ENCODE measurements at places on chromosomes 7 and 10. TPM values are rescaled to one million over a fixed set of nuclear protein-coding genes. Genes with fewer than 3 reads are reported as not detected.

GRCh38 chr10:102451105-102451969 is at the start of gene C10orf95:
Gene C10orf95, minus strand, starts transcription at chr10:102451543. Its CDS starts 450 bp downstream, at chr10:102451093.
- DNase-seq, result no peak

The EPO gene
- polyA plus RNA-seq, result 0.10 TPM

DNA sequence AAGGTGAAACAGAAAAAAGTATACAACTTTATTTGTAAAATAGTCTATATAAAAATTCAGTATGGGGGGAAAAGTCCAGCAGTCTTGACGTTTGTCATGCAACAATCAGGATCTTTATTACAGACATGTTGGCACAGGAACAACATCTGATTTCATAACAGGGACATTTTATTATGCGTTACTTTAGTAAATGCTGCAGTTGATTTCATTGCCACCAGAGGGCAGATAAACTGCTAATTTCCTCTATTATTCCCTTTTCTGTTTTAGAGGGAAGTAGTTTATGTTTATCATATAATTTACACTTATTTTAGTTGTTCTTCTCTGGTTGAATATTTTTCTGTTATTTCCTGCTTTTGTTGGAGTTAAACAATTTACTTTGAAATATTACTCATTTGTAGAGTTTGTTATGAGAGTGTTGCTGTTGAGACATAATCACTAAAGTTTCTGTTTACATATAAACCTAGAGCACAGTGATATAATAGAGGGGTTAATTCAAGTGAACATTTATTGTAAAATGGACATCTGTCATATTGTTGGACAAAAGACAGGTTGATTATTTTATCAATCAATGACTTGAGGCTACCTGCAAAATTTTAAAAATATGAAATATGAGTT is 3.3 kb downstream of the PLXDC2 start:
- DNase-seq, result peak; percentile 65

The ADAM22 gene
- 13.1 TPM for polyA plus RNA-seq

DNA sequence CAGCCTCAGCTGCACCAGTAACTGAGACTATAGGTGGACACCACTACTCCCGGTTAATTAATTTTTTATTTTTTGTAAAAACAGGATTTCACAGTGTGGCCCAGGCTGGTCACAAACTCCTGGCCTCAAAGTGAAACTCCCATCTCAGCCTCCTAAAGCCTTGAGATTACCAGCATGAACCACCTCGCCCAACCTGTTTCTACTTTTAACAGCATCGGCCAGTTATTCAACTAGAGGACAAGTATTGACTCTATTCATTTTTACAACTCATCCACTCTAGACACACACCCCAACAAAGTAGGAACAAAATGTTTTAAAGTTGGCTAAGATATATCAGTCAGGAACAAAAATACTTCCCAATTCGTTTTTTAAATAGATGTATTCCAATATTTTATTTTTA is 334.8 kb downstream of the PARD3 start:
- DNase-seq, result no peak

The NXPH1 gene
- not detected for polyA plus RNA-seq

- DNase-seq, result no peak
These were observed 74.2 kb downstream of the WAPL start for GRCh38 chr10:86447432-86447831.

The CC2D2B gene
- 0.83 TPM for polyA plus RNA-seq

GRCh38 chr10:21083861-21084260 is 186.8 kb upstream of the NEBL start:
- no peak for DNase-seq

- no peak for DNase-seq
These were observed 62.7 kb downstream of the DKK1 start for GRCh38 chr10:52376694-52377354.

- DNase-seq, result no peak
These were observed 122.4 kb downstream of the SLC16A9 start for GRCh38 chr10:59587083-59587755.

DNA sequence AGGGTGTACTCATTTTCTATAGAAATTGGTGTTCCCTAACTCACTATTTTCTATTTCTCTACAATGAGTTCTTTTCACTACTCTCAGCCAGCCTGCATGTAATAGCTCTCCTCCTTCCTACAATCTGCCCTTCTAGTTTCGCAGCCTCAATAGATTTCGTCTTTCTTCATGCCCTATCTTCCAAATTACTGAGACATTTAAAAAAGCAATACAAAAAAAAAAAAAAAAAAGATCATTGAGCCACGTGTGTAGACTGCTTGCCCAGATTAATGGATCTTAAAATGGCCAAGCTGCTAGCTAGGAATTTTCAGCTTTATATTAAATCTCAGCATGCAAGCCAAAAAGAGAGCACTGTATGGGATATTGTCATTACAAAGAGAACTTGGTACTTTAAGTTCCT is 55.5 kb downstream of the ZNF277 start:
- no peak for DNase-seq

The GRID2IP gene
- 0.61 TPM for polyA plus RNA-seq

DNA sequence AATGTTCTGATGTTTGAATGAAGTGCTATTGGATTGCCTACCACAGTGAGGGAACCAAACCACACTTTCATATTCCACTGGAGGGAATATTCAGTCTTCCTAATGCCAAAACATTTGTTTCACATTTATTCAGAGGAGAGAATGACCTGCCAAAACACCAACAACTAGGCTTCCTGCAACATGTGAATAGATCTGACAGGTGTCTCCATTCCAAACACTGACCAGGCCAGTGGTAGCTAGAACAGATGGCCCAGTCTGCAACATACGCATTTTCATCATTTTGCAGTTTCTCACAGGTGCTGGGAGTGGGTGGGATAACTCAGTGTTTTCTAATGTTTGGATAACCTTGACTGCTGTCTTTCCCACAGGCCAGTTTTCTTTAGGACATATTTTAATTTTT is 110.0 kb downstream of the RELN start:
- DNase-seq, result no peak

- no peak for DNase-seq
These were observed 5.4 kb downstream of the EMX2 start for GRCh38 chr10:117547716-117548668.

- DNase-seq, result no peak
These were observed 1.7 kb downstream of the TUBGCP2 start for GRCh38 chr10:133306941-133307379.

The VPS41 gene
- 86.2 TPM for polyA plus RNA-seq

DNA sequence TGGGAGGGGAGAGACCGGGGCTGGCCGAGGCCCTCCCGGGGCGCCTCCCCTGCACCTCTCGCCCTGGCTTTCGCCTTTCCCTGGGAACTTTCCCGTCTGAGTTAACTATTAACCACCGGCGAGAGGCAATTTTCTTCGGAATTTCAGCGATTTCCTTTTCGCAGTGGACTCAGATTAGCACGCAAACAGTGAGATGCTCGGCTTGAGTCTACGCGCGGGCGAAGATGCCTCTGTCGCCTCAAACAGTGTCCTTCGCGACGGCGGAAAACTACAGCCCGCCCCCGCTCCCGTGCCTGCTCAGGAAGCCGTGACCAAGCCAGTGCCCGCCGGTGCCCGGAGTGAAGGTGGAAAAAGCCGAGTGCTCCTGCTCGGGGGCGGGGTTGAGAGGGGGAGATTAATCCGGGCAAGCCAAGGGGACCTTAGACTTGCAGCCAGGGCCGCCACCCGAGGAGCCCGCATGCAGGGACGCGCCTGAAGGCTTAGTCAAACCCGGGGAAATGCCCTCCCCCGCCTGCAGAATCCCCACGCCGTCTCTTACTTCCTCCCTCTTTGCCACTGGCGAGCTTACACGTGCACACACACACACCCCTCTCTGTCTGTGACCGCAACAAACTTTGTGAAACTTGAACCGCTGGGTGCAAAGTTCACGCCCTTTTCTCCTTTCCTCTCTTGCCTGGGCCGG is 14.5 kb upstream of the PAX2 start:
- no peak for DNase-seq

GRCh38 chr10:22579826-22580225 is 134.6 kb downstream of the PIP4K2A start:
- DNase-seq, result no peak

GRCh38 chr7:29598613-29599012 is 35.0 kb downstream of the PRR15 start:
- DNase-seq, result no peak

The PSMG3 gene
- polyA plus RNA-seq, result 33.3 TPM

The GRM8 gene
- 8.8 TPM for polyA plus RNA-seq

DNA sequence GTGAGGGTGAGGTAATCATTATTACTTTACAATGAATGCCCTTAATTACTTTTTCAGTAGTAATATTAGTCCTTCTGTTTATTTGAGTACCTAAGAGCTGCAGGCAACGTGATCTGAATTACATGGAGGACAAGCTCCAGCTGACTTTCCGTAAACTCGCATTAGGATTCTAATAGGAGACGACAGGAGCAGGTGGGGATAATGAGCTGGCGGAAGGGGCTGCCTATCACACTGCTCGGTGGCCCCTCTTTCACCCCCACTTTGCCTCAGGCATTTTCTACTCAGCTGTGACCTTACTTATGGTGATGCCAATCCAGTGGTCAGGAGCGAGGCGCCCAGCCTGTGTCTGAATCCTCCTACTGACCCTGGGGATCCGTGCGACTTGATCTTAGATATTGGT is at the start of gene C7orf33:
C7orf33 (plus strand) TSS at position 296 of the 400 bp plus-strand sequence. CDS start 160 bp downstream, outside the sequence.
- no peak for DNase-seq

DNA sequence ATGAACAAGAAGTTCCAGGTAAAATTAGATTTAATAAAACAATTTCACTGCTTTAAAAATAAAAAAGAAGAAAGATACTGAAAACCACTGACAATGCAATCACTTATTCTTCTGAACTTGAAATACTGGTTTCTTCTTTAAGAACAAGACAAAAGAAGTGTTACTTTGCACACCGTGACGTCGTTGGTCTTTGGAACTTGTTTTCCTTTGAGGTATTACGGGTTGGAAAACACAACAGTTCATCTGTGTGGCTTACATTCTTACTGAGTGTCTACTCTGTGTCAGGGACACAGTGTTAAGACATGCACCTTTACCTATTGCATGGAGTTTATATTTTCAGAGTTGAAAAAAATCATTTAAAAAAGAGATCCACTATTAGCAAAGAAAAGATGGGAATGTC is 41.3 kb upstream of the UCN3 start:
- DNase-seq, result no peak

The C7orf57 gene
- polyA plus RNA-seq, result 0.67 TPM

GRCh38 chr10:3002304-3002703 is 65.0 kb upstream of the PFKP start:
- DNase-seq, result no peak

The PTPN12 gene
- polyA plus RNA-seq, result 99.1 TPM

GRCh38 chr7:117062300-117062699 is 109.0 kb downstream of the ST7 start:
- DNase-seq, result no peak

GRCh38 chr7:28666154-28666553 is 253.8 kb downstream of the CREB5 start:
- DNase-seq, result no peak

DNA sequence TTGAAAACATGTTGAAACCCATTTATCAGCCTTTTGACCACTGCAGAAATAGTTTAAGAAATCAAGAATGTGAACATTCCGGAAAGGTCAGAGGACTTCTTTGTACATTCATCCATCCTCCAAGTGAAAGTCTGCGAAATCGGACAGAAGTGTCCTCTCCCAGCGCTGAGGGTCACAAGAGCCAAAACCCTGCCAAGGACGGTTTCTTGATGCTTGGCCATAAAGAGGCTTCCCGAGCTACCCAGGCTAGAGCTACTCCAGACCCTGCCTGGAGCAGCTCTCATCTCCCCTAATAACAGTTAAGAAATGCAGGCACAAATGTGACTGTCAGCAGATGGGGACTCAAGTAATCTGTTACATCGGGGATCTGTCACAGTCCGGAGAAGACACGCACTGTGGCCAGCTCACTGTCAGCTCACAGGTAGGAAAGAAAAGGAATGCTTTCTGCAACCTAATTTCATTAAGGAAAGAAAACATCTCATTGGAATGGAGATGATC is 4.5 kb upstream of the CYTH3 start:
- no peak for DNase-seq

DNA sequence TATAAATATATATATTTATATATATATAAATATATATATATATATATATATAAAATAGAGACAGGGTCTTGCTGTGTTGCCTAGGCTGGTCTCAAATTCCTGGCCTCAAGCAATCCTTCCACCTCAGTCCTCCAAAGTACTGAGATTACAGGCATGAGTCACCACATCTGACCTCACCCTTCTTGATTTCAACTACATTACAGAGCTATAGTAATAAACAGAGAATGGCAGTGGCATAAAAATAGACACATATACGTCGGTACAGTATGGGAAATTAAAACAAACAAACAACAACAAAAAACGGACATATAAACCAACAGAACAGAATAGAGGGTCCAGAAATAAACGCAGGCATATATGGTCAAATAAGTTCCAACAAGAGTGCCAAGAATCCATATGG is 77.6 kb upstream of the PPP1R3A start:
- no peak for DNase-seq

DNA sequence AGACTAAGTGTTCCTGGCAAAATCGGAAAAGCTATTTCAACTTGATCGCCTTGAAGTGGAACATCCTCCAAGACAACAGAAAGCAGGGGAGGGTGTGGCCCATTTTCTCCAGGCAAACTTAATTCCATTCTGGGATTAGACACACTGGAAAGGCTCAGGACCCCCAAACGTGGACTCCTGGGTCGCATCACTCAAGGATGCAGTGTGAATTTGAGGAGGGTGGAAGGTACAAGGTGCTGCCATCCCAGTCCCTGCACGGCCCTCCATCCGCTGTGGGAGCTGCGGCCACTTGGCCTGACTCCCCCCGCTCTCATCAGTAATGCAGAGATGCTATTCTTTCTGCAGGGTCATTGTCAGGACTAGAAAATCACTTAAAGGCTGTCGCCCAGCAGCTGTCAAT is 2.4 kb downstream of the CNPY1 start:
- DNase-seq, result no peak

DNA sequence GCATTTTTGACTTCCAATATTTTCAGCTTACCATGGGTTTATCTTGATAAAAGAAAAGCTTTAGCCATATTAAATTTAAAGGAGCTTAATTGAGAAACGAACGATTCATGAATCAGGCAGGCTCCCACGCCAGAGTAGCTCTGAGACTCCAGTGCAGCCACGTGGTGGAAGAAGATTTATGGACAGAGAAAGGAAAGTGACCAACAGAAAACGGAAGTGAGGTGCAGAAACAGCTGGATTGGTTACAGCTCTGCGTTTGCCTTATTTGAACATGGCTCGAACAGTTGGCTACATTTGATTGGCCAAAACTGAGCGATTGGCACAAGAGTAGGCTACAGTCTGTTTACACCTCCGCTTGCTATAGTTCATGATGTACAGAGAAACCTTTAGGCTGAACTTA is 395.4 kb downstream of the GATA3 start:
- DNase-seq, result no peak

GRCh38 chr10:119120413-119120867 is 16.5 kb downstream of the DENND10 start:
- no peak for DNase-seq

- no peak for DNase-seq
These were observed 95.5 kb upstream of the RNF32 start for GRCh38 chr7:156544919-156545715.

GRCh38 chr7:81399471-81399870 is 370.4 kb downstream of the HGF start:
- no peak for DNase-seq

GRCh38 chr10:91007655-91008054 is 86.8 kb upstream of the ANKRD1 start:
- no peak for DNase-seq

All from right renal cortex interstitium (tissue), 3 donors.